ENCODE measurements at places on chromosomes 3 and 15.
A peak's percentile ranks its signal among the peaks of the same experiment; 100 is the strongest.

DNA sequence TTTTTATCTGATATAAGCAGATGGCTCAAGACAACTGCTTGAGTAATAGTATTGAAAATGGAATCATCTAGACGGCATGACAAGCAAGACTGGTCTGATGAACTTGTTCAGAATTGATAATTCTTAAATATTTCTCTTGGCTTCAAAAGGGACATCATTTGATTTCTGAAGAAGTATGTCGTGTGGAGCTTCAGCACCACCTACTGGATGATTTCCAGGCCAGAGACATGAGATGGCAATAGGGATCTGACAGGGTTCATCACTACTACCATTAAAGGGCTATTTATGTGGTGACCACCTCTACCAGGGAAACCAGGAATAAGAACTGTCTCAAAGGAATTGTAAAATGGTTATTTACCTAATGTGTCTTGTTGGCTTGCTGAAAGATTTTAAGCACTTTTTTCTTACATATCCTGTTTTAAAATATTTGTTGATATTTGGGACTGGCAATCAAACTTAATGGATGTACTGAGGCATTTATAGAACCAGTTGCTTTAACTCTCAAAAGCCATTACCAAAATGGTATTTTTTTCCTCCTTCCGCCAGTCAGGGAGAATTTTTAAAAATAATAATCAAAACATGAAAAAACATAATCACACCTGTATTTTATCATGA is 99.5 kb upstream of the FAM98B start:
- peak; percentile 39 for DNase-seq

DNA sequence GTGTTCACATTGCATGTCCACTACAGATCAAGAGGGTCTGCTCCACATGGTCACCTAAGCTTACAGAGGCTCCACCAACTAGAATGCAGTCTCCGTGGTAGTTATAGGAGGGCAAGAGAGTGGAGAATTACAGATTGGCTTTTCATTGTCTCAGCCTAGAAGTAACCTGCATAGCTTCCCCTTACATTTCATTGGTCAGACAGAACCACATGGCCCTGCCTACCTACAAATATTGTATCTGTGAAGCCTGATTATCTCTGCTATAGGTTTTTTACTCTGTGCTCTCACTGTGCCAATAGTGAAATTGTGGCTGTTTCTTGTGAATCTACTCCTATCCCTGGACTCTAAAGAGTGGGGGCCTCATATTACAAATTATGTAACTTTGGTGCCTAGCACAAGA is 2.5 kb upstream of the TLNRD1 start:
- no peak for DNase-seq

- no peak for DNase-seq
Observed at GRCh38 chr3:64214381-64215018, 10.8 kb downstream of the PRICKLE2 start.

DNA sequence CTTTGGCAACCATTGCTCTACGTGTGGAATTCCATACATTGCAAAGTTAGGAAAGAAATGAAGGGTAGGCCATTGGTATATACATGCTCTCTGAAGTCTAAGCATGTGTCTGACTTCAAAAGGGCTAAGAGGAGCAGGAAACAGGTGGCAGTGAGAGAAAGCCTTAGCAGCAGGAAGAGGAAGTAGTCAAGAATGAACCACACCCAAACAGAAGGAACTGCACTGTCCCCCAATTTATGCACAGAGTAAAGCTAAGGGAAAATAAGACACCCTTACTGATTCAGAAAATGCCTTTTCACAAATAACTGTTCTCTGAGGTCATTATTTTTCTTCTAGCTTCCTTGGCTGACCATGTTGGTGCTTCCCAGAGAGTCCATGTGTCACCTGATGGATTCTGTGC is 575.4 kb downstream of the NTRK3 start:
- no peak for DNase-seq

Measured in GM04504 (cell line).